ENCODE measurements at places on chromosomes 1 and 21.

GRCh38 chr1:114295321-114295720 is 141.7 kb upstream of the SYT6 start:
- no peak for DNase-seq

GRCh38 chr1:67840449-67840848 is 7.2 kb upstream of the GNG12 start:
- DNase-seq: peak; percentile 96

- no peak for DNase-seq
Measured at GRCh38 chr1:91673613-91674012, 173.0 kb downstream of the CDC7 start.

- DNase-seq: peak; percentile 72
Measured at GRCh38 chr1:203572134-203572625, 54.5 kb upstream of the ATP2B4 start.

- DNase-seq: peak; percentile 52
Measured at GRCh38 chr1:241606544-241606943, 33.6 kb downstream of the CHML start.

DNA sequence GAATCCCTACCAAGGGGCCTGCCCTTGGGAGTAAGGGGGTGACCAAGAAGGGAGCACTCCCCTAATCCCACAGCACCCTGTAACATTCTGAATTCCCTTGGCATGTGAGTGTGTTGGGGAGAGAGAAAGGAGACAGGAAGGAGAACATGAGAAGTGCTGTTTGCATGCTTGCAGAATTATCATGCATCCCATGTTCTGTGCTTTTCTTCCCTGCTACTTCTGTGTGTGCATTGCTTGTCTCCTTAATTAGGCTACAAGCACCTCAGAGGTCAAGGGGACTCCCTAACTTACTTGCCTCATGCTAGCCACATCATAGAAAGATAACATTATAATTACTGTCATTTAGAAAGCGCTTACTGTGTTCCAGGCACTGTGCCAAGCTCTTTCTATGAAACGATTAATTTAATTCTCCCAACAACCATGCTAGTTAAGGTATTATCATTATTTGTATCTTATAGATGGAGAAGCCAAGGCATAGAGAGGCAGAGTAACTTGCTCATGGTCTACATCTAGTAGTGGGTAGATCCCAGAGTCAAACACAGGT is 11.1 kb downstream of the NOS1AP start:
- no peak for DNase-seq

- DNase-seq: no peak
Measured at GRCh38 chr1:212224102-212224501, 61.1 kb upstream of the PPP2R5A start.

DNA sequence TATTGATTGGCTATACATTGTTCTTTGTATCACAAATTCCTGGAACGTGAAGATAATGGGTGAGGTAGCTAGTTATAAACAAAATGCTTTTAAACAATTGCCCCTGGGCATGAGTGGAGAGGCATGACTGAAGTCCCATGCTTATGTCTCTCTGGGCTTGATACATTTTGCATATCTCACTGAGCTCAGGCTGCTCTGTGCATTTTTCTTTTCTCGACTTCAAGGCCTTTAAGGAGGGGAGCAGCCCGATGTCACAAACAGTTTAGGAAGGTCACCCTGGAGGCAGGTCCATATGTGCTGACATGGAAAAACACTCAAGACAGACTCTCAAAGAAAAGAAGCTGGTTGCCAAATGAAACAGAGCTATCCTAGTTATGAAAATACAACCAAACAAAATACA is 80.1 kb upstream of the PUM1 start:
- no peak for DNase-seq

GRCh38 chr1:224726441-224727182 is 110.5 kb downstream of the CNIH3 start:
- peak; percentile 96 for DNase-seq

DNA sequence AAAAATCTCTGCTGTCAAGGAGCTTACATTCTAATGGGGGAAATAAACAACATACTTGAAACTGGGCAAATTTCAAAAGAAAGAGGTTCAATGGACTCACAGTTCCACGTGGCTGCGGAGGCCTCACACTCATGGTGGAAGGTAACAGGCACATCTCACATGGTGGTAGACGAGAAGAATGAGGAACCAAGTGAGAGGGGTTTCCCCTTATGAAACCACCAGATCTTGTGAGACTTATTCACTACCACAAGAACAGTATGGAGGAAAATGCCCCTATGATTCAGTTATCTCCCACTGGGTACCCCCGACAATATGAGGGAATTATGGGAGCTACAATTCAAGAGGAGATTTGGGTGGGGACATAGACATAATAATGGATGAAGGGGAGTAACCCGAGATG is 226.4 kb downstream of the ZP4 start:
- no peak for DNase-seq

DNA sequence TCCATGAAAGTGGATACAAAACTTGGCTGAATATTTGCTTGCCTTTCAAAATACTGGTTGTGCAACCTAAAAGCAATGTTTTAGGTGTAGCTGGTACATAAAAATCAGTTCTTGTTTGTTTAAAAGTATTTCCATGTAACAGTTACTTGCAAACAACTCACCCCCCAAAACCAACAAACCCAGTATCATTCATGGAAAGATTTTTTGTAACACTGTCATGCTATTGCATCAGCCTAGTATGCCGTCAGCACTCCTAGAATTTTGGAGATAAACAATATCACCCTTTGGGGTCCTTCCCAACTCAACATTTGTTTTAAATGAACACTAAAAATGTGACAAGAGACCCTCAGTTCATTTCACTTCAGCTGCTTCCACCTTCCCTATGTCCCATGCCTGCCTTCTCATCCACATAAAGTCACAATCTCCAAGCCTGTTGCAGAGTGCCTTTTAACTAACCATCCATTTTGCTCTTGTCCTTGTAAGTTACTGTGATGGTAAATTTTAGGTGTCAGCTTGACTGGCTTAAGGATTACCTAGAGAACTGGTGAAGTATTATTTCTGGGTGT is 425.3 kb downstream of the DUSP10 start:
- peak; percentile 19 for DNase-seq

DNA sequence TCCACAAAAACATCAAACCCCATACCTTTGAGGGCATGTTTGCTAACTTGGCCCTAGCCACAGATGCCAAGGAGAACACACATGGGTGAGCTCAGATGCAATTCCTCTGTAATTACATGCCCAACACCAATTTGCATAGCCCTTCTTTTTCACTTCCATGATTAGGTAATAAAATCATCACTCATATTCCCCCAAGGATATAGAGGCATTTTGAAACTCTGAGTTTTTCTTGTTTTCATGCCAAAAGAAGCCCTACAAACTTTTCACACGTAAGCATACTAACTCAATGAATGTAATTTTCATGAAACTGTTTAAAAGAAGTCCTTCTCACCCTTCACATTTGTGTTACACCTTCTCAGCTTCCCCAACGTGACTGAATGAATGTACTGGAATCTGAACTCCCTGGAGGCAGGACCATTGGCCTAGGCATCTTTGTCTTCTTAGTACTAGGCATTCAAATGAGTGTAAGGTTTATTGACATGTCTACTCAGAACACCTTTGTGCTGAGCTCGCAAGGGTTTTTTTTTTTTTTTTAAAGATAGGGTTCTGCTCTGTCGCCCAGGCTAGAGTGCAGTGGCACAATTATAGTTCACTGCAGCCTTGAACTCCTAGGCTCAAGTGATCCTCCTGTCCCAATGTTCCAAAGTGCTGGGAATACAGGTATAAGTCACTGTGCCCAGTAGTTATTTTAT is 31.0 kb downstream of the FBXO42 start:
- no peak for DNase-seq
